ENCODE measurements at places on chromosomes 1 and 21.

- DNase-seq: no peak
Observed at GRCh38 chr21:41643246-41643966, 123.4 kb downstream of the RIPK4 start.

GRCh38 chr1:63112155-63112900 is 210.0 kb upstream of the FOXD3 start:
- DNase-seq: no peak

DNA sequence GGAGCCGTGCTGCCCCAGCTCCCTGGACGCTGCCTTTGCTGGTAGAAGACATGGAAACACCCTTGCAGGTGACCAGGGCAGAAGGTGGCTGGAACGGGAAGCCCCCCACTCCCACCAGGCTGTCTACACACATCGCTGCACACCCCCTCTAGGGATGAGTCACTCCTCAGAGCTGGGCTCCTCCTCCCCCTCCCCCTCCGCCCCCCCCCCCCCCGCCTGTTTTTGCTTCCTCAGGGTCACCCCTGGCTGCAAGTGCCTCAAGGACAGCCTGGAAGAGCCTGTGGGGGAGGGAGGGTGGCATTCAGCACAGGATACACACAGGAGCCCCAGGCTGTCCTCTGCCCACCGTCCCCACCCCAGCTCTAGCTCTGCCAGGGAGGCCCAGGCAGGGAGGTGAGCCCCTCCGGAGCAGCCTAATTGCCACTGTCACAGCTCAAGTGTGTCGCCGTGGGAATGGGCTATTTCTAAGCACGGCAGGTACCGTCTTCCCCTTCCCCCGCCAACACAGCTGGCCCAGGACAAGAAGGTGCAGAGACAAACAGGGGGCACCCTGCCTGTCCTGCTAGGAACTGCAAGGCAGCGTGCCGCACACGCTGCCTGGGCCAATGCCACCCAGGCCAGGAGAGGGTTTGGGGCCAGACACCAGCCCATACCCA is 2.5 kb downstream of the FNDC10 start:
- no peak for DNase-seq

GRCh38 chr1:231395076-231395997 is 26.8 kb downstream of the EGLN1 start:
- no peak for DNase-seq

- DNase-seq: no peak
Observed at GRCh38 chr1:119373465-119373864, 4.9 kb downstream of the HAO2 start.

- DNase-seq: no peak
Observed at GRCh38 chr1:239896569-239896968, 195.1 kb upstream of the FMN2 start.

- no peak for DNase-seq
Observed at GRCh38 chr1:118306851-118307250, 121.8 kb upstream of the SPAG17 start.

GRCh38 chr1:155499953-155500639 is 62.5 kb downstream of the ASH1L start:
- no peak for DNase-seq
